Lung (tissue), 17 donors: ENCODE measurements at places on chromosomes 13 and 19. TPM values are rescaled to one million over a fixed set of nuclear protein-coding genes. Genes with fewer than 3 reads are reported as not detected.

Gene PCSK4
- total RNA-seq: 7.9 TPM

- H3K27me3 ChIP-seq: peaks cover 28% of the 10 kb centered on the region
- peak overlapping the region; percentile 57 for H3K27ac ChIP-seq
- DNase-seq: no peak
- H3K36me3 ChIP-seq: no peaks in the 10 kb centered on the region
These were observed 421 bp upstream of the KLF5 start for GRCh38 chr13:73058432-73058735.

GRCh38 chr13:67916650-67917049 is 686.5 kb upstream of the PCDH9 start:
- no peaks in the 10 kb centered on the region for H3K4me1 ChIP-seq
- DNase-seq: no peak
- H3K27ac ChIP-seq: no peak overlapping the region
- H3K36me3 ChIP-seq: no peaks in the 10 kb centered on the region
- H3K4me3 ChIP-seq: no peak overlapping the region

- H3K36me3 ChIP-seq: no peaks in the 10 kb centered on the region
- peaks cover 3% of the 10 kb centered on the region for H3K4me1 ChIP-seq
- H3K27me3 ChIP-seq: no peaks in the 10 kb centered on the region
- DNase-seq: peak; percentile 42
These were observed 66.8 kb upstream of the MED4 start for GRCh38 chr13:48161530-48162179.

Gene CYP2A7
- total RNA-seq: not detected

DNA sequence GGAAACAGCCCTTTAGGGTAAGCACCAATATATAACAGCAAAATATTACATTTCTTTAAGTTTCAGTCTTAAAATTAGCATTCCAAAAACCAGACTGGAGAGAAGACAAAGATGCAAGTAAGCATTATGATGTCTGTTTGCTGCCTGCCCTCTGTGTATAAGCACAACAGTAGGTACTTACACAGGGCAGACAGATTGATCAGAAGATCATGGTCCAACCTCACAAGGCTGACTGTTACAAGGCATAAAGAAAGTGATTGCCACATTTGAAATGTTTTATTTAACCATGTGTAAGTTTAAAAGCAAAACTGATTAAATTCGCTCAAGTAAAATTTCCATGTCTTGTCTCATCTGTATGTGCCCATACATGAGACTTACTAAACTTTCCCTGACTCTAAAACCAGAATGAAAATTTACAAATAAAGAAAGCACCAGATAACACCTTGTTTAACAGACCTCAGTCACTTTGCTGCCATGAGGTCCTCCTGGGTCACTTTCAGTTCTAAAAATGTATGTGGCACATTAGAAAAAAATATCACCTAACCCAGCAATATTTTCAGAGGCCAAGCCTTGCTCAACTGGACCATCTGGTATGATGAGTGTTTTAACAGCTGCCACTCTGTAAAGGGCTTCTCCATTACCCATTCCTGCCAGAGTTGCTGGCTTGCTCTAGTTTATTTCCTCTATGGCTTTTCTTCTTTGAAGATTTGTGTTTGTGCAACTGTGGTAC is 297.0 kb downstream of the RBM26 start:
- no peak overlapping the region for H3K4me3 ChIP-seq
- peak; percentile 34 for DNase-seq
- no peak overlapping the region for H3K27ac ChIP-seq
- no peaks in the 10 kb centered on the region for H3K36me3 ChIP-seq
- H3K27me3 ChIP-seq: no peaks in the 10 kb centered on the region

Gene CGB5
- not detected for total RNA-seq

Gene KLF12
- 26.8 TPM for total RNA-seq

DNA sequence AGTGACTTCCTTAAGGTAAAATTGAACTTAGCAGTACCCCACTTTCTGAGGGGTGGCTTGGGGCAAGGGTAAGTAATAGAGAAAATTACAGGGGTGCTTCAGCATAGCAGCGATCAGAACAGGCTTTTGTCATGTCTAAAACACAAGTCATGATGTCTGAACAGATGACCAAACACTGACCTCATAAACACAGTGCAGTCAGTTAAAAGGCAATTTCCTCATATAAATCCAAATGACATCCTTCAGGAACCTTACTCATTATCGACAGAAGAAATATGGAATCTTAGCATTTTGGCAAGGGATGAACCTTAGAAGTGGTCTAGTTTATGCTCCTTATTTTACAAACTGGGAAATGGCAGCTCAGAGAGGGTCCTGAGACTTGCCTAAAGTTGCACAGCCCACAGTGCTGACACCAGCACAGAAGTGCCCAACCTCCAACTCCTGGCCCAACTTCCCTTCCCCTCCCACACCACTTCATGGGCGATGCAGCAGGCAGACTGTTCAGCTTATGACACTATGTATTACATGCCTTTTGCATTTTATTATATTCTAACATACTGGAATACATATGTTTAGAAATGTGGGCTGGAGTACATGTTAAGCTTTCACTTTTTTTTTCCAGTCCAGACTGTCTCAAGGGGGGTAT is 3.6 kb downstream of the GJA3 start:
- H3K27me3 ChIP-seq: no peaks in the 10 kb centered on the region
- peaks cover 13% of the 10 kb centered on the region for H3K4me1 ChIP-seq
- H3K4me3 ChIP-seq: no peak overlapping the region
- DNase-seq: no peak
- H3K27ac ChIP-seq: no peak overlapping the region

DNA sequence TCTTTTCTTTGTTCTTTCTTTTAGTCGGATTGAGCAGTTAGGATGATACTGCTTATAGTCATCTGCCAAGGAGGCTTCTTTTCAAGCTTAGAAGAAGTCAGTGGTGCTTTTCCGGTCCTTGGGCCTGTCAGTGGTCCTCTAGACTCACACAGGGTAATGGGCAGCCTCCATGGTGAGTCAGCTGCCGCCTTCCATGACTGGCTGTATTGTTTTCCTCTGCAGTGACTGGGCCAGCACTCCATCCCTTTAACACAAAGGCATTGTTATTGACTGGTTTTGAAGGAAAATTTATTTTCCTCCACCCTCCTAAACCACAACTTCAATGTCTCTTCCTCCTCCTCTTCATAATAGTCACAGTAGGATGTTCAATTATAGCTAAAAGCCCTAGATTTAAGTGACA is 47.1 kb upstream of the CNMD start:
- H3K4me3 ChIP-seq: no peak overlapping the region
- H3K27me3 ChIP-seq: peaks cover 3% of the 10 kb centered on the region
- H3K27ac ChIP-seq: no peak overlapping the region
- no peak for DNase-seq
- no peaks in the 10 kb centered on the region for H3K4me1 ChIP-seq

DNA sequence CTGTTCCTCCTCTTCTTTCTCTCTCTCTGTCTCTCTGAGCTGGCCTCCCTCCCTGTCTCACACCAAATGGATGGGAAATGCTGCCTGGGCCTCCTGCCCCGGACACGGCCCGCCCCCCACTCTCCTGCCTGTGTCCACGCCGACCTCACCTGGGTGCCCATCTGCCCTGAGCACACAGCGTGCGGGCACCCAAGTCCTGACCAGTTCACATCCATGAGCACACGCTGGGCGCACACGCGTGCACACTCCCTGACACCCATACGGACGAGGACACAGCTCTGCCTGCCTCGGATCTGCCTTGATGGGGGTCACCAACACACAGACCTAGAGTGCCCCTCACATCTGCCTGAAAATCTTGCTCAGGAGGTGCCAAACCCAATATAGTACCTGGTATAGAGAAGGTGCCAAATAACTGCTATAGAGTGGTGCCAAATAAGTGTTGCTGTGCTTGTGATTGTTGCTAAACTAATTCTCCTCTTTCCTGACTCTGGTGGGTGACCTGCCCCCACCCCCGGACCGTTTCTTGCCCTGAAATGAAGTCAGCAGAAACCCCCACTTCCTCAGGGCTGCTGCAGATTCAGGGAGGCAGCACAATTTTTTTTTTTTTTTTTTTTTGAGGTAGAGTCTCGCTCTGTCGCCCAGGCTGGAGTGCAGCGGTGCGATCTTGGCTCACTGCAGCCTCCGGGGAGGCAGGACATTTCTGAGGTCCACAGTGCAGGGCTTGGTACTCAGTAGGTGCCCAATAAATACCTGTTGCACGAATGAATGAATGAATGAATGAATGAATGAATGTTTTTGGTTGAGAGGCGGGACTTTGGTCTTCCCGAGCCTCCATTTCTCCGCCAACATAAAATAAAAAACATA is 4.6 kb downstream of the NFIC start:
- peaks cover 19% of the 10 kb centered on the region for H3K4me1 ChIP-seq
- DNase-seq: no peak
- peak overlapping the region; percentile 6 for H3K27ac ChIP-seq
- no peaks in the 10 kb centered on the region for H3K27me3 ChIP-seq
- H3K36me3 ChIP-seq: peaks cover 6% of the 10 kb centered on the region

Gene LGALS14
- total RNA-seq: not detected

Gene CYP2F1
- total RNA-seq: 16.4 TPM

Gene APOC1
- total RNA-seq: 282 TPM

Gene TNFSF13B
- total RNA-seq: 17.5 TPM

GRCh38 chr13:24802074-24802473 is 38.1 kb downstream of the RNF17 start:
- no peak overlapping the region for H3K27ac ChIP-seq
- no peaks in the 10 kb centered on the region for H3K27me3 ChIP-seq
- no peak for DNase-seq
- no peaks in the 10 kb centered on the region for H3K4me1 ChIP-seq
- H3K36me3 ChIP-seq: no peaks in the 10 kb centered on the region
- no peak overlapping the region for H3K4me3 ChIP-seq
